ENCODE measurements at places on chromosomes 1 and 21.

DNA sequence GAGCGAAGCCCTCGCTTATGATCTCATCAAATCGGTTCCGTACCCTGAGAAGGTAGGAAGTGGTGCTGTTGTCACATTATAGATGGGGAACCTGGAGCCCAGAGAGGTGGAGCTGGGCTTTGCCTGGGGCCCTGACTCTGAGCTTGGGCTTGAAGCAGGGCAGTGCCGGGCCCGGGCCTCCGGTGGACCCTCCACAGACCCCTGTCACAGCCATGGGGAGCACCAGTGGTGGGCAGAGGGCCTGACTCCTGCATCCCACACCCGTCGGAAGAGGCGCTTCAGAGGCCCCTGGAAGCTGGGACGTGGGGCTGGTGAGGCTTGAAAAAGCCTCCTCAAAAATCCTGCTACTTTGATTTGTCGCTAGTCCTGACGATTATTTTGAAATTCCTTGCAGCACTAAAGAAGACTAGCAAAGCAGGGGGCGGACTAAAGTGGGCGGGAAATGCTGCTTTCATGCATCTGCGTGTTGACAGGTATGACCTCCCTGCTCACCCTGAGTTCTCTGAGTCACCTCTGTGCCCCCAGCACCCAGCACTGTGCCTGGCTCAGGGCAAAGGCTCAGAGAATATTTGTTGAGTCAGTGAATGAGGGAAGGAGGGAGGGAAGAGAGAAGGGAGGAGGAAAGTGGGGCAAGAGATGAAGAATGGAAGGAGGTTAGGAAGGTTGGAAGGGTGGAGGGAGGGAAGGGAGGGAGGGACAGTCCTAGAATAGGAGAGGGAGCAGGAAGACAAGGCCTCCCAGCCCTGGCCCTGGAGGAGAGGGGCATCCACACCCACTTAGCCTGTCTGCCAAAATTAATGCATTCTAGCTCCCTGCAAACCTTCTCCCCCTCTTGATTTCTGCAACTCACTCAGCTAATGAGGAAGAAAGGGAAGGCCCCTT lies 262.8 kb upstream of the VAMP3 start:
- DNase-seq, result no peak

GRCh38 chr1:29785554-29785953 lies 549.2 kb downstream of the PTPRU start:
- DNase-seq, result no peak

- no peak for DNase-seq
Observed at GRCh38 chr1:171961861-171962260, 120.6 kb downstream of the DNM3 start.

DNA sequence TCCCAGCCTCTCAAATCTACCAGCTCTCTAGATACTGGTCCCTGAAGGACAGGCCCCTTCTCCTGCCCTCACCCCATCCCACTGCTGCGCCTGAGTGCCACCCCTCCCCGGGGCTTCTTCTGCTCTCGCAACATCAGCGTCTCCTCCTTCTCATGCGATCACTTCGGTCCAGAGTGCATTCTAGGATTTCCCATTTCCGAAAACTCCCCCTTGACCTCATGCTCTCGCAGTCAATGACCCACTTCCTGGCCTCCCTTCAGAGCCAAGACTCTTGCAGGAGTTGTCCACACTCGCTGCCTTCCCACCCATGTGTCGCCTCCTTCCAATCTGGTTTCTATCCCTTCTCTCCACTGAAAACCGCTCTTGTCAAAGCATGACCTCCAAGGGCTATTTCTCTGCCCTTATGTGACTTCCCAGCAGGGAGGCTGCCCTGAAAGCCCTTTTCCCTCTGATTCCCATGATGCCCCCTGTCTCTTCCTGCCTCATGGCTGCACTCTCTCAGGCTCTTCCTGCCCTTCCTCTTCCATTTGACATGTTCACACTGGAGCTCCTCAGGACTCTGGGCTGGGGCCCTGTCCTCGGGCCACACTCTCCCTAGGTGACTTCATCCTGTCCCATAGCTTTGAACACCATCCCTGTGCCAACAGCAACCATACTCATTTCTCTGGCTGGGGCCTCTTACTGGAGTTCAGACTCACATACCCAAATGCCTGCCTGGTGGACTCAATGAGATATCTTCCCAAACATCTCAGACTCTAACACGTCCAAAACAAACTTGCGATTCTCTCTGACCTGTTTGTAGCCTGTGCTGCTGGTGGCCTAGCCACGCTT lies 46.0 kb downstream of the LDLRAD2 start:
- no peak for DNase-seq

- DNase-seq, result no peak
Observed at GRCh38 chr1:11412141-11412540, 66.8 kb upstream of the DISP3 start.

DNA sequence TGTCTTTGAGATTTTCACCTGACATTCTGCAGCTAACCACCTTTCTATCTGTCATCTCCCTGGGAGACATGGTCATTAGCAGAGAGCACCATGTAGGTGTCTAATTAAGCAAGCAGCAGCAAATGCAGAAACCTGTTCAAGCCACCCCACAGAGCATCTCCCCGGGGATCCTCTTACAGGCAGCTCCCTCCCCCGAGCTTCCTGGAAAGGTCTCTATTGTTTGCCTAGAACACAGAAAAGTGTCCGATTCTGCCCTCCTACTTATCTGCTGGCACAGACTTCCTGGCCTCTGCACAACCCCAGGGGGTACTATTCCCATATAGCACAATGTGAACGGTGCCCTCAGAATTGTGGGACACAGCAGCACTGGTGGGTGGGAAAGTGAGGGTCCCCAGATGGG lies 46.1 kb downstream of the PLEKHA6 start:
- no peak for DNase-seq

DNA sequence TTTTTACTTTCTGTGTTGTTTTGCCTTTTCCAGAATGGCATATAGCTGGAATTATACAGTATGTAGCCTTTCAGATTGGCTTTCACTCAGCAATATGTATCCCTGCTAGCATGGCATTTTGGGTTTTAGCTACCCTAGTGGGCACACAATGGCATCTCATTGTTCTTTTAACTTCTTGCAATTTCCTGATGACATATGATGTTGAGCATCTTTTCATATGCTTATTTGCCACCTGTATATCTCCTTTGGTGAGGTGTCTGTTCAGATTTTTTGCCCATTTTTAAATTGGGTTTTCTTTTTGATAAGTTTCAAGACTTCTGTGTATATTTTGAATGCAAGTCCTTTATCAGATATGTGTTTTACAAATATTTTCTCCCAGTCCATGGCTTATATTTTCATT lies 14.0 kb downstream of the TSEN15 start:
- no peak for DNase-seq

GRCh38 chr21:15616864-15617574 lies 112.8 kb upstream of the USP25 start:
- no peak for DNase-seq
